ENCODE measurements at places on chromosomes 4 and X.

DNA sequence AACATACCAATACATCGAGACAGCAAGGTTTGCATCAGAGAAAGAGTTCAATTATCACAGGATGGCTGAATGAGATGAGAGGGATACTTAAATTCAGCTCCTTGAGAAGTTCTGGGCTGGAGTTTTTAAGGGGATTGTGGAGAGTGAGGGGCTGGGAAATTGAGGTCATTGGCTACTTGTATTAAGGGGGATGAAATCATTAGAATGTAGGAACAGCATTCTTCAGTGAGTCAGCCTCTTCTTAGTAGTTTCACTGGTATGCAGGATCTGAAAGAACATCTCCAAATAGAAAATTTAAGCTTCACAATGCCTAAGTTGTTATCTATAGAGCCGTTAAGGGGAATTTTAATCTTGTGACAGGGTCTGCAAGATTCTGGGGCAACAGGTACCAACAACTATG lies 211.6 kb upstream of the TAPT1 start:
- DNase-seq: no peak

DNA sequence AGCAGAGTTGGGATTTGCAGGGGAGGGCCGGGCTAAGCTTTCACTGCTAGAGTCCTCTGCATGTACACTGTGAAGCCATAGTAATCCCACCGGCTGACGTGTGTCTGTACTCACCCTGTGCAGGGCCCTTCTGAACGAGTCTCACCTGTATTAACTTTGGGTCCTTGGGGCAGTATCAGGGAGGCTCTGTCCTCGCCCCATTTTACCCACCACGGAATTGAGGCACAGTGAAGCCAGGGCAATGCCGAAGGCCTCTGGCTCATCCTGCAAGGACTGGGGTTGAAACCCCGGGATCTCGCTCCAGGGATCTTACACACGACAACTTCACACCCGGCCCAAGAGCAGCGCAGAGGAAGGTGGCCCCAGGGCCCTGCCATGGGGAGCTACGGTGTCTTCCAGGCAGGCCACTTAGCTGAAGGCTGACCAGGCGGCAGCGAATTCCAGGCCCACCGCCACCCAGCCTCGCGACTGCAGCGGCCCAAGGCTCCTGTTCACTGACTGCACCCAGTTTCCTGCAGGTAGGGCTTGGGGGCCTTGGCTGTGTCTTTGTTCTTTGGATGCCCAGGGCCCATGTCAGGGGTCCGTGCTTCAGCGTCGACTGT lies 75.5 kb upstream of the ADRA2C start:
- no peak for DNase-seq

- no peak for DNase-seq
Measured at GRCh38 chr4:139853309-139853708, 187.7 kb downstream of the MGST2 start.

GRCh38 chrX:47849778-47850177 lies 13.1 kb downstream of the ZNF81 start:
- DNase-seq: no peak

- DNase-seq: no peak
Measured at GRCh38 chr4:147596981-147597380, 20.2 kb upstream of the TMEM184C start.

DNA sequence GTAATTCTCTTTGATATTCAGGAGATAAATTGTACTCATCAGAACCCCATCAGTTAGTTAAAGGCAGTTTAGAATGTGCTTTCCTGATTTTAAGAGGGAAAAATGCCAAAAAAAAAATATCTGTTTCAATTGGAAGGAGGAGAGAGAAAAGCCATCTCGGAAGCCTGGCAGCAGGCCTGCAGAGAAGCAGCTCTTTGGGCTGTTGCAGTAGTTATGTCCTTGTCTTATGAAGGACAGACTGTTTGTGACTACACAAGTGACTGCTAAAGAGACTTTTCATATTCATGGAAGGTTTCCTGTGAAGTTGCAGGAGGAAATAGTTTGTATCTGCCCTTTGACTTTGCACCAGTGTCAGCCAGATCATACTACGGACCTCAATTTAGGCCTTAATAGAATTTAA lies 88.8 kb downstream of the DCLK2 start:
- no peak for DNase-seq

DNA sequence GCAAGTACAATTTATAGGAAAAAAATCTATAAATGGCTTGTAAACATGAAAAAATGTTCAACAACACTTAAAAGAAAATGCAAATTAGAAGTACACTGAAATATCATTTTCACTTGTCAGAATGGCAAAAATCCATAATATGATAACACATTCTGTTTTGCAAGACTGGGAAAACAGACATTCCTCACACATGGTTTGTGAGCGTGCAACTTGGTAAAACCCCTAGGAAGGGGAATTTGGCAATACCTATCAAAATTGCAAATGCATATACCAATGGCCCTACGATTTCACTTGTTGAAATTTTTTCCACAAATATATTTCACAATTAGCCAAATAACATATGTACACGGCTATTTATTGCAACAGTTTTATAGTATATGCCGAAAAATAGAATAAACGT lies 31.4 kb downstream of the TBC1D9 start:
- no peak for DNase-seq

DNA sequence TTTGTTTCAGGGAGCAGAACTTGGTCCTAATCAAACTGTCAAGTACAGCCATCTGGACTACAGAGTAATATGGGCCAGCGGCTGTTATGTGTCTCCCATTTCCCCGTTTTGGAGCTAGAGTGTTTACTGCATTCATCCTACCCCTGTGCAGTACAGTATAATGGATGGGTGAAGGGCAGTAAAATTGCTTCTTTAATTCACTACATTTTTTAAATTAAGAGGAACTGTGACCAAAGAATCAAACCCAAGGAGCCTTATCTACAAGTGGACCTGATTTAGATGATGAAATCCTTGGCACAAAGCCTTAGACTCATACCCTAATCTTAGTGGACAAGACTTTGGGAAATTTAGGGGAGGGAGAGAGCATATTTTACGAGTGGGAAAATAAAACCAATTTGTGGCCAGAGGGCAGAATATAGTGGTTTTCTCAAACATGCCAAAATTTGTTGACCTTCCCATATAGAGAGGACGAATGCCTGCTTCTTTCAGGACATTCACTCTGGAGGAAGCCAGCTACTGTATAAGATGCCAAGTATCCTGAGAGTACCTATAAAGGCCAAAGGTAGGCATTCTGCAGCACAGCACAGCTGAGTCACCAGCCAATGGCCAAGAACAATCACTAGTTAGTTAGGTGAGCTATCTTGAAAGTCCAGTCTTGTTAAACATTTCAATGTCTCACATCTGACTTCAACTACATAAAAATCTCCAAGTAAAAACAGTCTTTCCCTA lies 253.8 kb upstream of the KCNIP4 start:
- no peak for DNase-seq

GRCh38 chr4:134906404-134907023 lies 704.9 kb upstream of the PABPC4L start:
- no peak for DNase-seq

Measured in stimulated activated CD4-positive, alpha-beta T cell treated with anti-CD3 and anti-CD28 coated beads, Interleukin-12 subunit alpha, Interleukin-12 subunit beta, amount 100 ng/mL, for 24 hours (primary cell).